Activated effector memory CD4-positive, alpha-beta T cell treated with anti-CD3 and anti-CD28 coated beads, Interleukin-2, amount 50 U/mL, for 16 hours (primary cell): ENCODE measurements at places on chromosomes 7 and 10.

DNA sequence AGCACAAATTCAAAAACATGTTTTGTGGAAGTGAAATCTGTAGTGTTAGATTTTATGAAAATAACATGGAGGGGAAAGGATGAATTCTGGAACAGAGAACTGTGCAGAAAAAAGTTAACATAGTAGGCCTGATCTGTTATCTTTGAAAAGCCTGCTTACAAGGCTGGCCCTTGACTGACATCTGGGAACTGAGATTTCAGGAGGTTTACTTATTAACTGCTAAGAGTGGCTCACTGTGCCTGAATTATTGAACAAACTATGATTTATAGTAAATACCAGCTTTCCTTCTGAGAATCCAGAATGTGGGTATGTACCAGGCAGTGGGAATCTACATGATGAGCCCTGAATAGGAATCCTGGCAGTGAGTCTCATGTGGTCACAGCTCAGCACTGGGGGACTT lies 30.5 kb downstream of the NSUN6 start:
- no peak for DNase-seq

GRCh38 chr7:17109020-17109419 lies 189.4 kb upstream of the AHR start:
- no peak for DNase-seq

DNA sequence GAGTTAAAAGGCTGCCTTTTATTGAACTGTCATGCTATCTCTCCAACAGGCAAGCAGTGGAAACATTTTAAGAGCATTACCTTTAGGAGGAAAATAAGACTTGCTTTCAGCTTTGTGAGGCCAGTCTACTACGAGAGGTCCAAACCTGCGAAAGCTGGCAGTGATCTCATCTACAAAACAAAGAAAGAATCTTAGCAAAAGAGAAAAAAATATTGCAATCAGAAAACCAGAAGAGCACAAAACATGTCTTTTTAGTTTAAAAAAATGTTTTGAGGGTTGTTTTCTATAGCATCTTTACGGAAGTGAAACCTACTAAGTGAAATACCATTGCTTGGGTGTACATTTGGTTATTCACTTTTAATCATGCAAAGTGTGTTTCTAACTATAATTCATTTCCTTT lies 147.9 kb downstream of the CPEB3 start:
- DNase-seq = no peak

GRCh38 chr7:157791666-157792065 lies 454.9 kb downstream of the DNAJB6 start:
- DNase-seq = no peak

- DNase-seq = no peak
These were observed 196.8 kb upstream of the PDE1C start for GRCh38 chr7:32266932-32267475.

- no peak for DNase-seq
These were observed 107.3 kb downstream of the AHR start for GRCh38 chr7:17405786-17406185.

GRCh38 chr10:123100030-123100762 lies 35.6 kb upstream of the HMX3 start:
- DNase-seq = no peak
